ENCODE measurements at places on chromosomes 5 and 9.

GRCh38 chr5:177412603-177413233, 3.4 kb upstream of the F12 start:
- peak overlapping the region; percentile 42 for H3K4me3 ChIP-seq
- DNase-seq = no peak
- H3K27me3 ChIP-seq = no peaks in the 10 kb centered on the region
- H3K36me3 ChIP-seq = no peaks in the 10 kb centered on the region
- no peaks in the 10 kb centered on the region for H3K4me1 ChIP-seq

- no peak overlapping the region for H3K27ac ChIP-seq
- H3K4me3 ChIP-seq = no peak overlapping the region
- H3K4me1 ChIP-seq = no peaks in the 10 kb centered on the region
- DNase-seq = no peak
- no peaks in the 10 kb centered on the region for H3K36me3 ChIP-seq
Observed at GRCh38 chr5:11547730-11548129, 356.5 kb downstream of the CTNND2 start.

GRCh38 chr9:136085815-136086212, 9.3 kb downstream of the NACC2 start:
- peaks cover 67% of the 10 kb centered on the region for H3K4me1 ChIP-seq
- no peak overlapping the region for H3K27ac ChIP-seq
- no peaks in the 10 kb centered on the region for H3K27me3 ChIP-seq
- H3K4me3 ChIP-seq = no peak overlapping the region
- H3K36me3 ChIP-seq = no peaks in the 10 kb centered on the region

DNA sequence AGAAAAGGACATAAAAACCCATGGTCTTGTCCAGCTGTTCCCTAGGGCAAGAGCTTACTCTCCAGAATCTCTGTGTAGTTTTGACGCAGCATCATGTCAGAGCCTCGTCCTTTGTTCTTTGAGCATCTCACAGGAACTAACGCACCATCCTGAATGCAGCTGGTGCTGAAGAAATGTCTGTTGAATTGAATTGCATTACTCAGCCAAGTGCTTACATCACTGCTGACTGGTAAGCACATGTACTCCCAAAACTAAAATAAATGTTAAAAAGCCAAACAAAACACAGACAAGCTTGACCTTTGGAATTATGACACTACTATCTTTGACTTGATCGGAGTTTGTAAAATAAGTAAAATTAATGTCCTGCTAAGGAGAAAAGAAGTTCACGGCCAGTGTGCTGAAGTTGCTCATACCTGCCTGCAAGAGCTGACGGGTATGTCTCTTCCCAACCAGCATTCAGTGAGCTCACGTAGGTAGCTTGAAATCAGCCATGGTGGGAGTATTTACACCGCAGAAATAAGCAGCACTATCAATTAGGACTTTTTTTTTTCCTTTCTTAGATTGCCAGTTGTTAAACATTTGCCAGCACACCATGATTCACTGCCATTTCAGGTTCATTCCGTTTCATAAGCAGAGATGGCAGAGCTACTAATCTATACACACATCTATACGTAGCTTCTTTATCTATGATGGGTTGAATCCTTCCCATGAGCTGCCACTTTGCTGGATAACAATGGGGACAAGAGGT, 310.6 kb upstream of the MSX2 start:
- H3K27ac ChIP-seq = no peak overlapping the region
- no peaks in the 10 kb centered on the region for H3K27me3 ChIP-seq
- DNase-seq = no peak
- H3K4me3 ChIP-seq = no peak overlapping the region
- H3K4me1 ChIP-seq = no peaks in the 10 kb centered on the region

GRCh38 chr5:1755321-1755949, 44.2 kb downstream of the MRPL36 start:
- DNase-seq = no peak
- H3K27me3 ChIP-seq = no peaks in the 10 kb centered on the region
- H3K4me1 ChIP-seq = no peaks in the 10 kb centered on the region
- no peaks in the 10 kb centered on the region for H3K36me3 ChIP-seq
- H3K4me3 ChIP-seq = no peak overlapping the region

- H3K27me3 ChIP-seq = no peaks in the 10 kb centered on the region
- no peak for DNase-seq
- no peak overlapping the region for H3K4me3 ChIP-seq
- H3K36me3 ChIP-seq = no peaks in the 10 kb centered on the region
Observed at GRCh38 chr5:61704289-61704688, 372.2 kb downstream of the ZSWIM6 start.

DNA sequence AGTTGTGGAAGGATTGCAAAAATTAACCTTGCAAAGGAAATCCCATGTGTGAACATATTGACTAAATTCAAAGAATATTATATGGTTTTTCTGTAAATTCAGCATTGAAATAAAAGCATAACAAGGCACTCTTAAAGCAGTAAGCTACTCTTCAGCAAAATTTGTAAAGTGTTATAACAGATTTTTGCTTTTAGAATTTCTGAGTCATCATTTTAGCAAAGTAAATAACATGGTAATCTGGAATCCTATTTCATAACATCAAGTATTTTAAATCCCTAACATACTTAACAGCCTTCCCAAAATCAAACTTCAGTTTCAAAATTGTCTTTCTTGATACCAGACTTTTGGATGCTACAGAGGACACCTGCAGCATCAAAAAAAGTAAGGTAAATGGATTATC, 436.0 kb upstream of the CDH9 start:
- H3K4me3 ChIP-seq = no peak overlapping the region
- H3K27ac ChIP-seq = no peak overlapping the region
- no peaks in the 10 kb centered on the region for H3K4me1 ChIP-seq

DNA sequence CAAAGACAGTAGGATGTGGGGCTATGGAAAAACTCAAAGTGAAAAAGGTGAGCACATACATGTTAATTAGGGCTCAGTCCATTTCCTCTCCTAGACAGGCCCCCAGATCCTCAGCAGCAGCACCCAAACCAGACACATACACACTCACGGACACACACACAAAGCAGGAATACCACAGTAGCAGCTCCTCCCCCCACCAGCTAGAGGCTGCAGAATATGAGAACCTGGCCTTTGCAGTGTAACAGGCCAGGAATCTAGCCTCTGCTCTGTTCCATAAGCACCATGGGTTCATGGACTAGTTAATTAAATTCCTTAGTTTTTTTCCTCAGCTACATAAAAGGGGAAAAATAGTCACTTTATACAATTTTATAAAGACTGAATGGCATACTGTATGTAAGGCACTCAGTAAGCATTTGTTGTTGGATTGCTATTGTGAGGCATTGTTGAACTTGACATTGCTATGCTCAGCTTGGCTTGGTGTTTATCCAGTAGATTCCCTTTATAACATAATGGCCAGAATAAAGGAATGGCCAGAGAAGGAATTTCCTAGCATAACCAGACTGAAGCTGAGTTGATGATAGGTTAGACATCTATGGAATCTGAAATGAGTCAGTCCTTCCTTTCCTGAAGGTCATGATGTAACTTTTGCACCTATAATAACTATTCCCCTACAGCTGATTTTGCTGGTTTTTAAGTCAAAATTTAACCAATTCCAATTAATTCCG, 186.8 kb downstream of the SEMA5A start:
- H3K36me3 ChIP-seq = no peaks in the 10 kb centered on the region
- H3K27me3 ChIP-seq = no peaks in the 10 kb centered on the region
- no peaks in the 10 kb centered on the region for H3K4me1 ChIP-seq
- no peak overlapping the region for H3K4me3 ChIP-seq
- DNase-seq = no peak

DNA sequence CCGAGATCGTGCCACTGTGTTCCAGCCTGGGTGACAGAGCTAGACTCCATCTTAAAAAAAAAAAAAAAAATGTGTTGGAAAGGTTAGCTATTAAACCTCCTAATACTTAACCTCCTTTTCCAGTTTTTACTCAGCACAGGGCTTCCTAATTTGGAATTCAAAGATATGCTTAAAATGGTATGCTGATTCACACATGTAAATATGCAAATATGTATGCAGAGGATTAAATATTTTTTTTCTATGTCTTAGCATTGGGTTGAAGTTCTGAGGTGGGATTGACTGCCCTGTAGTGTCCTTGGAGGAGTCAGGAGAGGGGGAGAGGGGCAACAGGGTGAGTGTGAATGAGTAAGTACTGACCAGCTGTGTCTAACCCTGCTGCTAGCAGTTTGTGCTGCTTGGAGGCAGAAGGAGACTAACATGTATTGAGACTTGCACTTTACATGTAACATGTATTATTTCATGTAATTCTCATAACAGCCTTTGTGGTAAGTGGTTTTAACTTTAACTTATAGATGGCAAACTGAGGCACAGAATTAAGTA, 63.2 kb downstream of the SLC44A1 start:
- no peaks in the 10 kb centered on the region for H3K27me3 ChIP-seq
- no peak overlapping the region for H3K27ac ChIP-seq
- H3K36me3 ChIP-seq = no peaks in the 10 kb centered on the region
- no peak for DNase-seq
- H3K4me1 ChIP-seq = no peaks in the 10 kb centered on the region

DNA sequence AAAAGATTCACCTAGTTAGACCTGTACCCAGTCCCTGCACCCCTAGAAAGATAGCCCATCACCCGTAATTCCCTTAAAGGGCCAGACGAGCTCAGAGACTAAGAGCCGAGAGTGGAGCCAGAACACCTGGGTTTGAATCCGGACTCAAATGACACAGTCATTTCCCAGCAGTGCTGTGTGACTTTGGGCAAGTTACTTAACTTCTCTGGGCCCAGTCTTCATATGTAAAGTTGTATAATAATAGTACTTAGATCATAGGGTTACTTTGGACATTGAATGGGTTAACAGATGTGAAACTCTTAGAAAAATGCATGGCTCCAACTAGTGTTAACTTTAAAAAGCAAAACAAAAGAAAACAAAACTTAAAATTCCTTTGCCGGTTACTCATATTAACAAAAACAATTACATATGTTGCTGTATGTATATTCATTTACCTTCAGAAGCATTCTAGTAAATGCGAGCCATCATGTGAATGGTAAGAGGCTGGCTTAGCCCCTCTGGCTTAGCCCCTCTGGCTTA, 40.4 kb upstream of the RASGRF2 start:
- no peaks in the 10 kb centered on the region for H3K27me3 ChIP-seq
- no peak overlapping the region for H3K4me3 ChIP-seq
- DNase-seq = no peak
- H3K4me1 ChIP-seq = no peaks in the 10 kb centered on the region
- no peak overlapping the region for H3K27ac ChIP-seq
- no peaks in the 10 kb centered on the region for H3K36me3 ChIP-seq

- H3K36me3 ChIP-seq = no peaks in the 10 kb centered on the region
- no peaks in the 10 kb centered on the region for H3K27me3 ChIP-seq
- no peak overlapping the region for H3K4me3 ChIP-seq
- no peak overlapping the region for H3K27ac ChIP-seq
- no peaks in the 10 kb centered on the region for H3K4me1 ChIP-seq
Observed at GRCh38 chr5:149800633-149801032, 70.5 kb downstream of the PPARGC1B start.

DNA sequence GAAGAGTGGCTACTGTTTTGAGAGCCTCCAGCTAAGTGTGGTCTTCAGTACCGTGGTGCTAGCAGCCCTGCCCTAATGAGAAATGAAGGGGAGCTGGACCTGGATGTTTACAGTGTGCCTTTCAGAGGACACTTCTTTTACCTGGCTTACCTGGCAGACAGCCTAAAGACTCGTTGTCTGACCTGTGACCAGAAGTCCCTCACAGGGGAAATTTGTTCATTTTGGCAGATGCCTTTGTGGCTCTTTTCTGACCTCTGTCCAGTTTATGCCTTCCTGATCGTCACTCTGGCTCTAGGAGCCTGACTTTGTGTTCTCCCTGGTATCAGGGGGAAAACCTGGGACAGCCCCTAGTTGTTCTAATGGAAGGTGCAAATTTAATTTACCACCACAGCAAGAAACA, 475.1 kb downstream of the DMRTA1 start:
- DNase-seq = no peak
- no peak overlapping the region for H3K4me3 ChIP-seq
- H3K27ac ChIP-seq = no peak overlapping the region
- H3K4me1 ChIP-seq = no peaks in the 10 kb centered on the region

- no peaks in the 10 kb centered on the region for H3K4me1 ChIP-seq
- H3K27me3 ChIP-seq = no peaks in the 10 kb centered on the region
- H3K36me3 ChIP-seq = no peaks in the 10 kb centered on the region
- no peak overlapping the region for H3K4me3 ChIP-seq
Observed at GRCh38 chr5:69525490-69525889, 32.9 kb downstream of the OCLN start.
